Stimulated activated naive CD8-positive, alpha-beta T cell treated with anti-CD3 and anti-CD28 coated beads, Interleukin-15, Interleukin-2, amounts not matched to agents 100 U/mL and 50 U/mL, for 24 hours (primary cell): ENCODE measurements at places on chromosomes 2 and 18.

GRCh38 chr2:3122525-3122924 lies 255.1 kb downstream of the EIPR1 start:
- DNase-seq: no peak

DNA sequence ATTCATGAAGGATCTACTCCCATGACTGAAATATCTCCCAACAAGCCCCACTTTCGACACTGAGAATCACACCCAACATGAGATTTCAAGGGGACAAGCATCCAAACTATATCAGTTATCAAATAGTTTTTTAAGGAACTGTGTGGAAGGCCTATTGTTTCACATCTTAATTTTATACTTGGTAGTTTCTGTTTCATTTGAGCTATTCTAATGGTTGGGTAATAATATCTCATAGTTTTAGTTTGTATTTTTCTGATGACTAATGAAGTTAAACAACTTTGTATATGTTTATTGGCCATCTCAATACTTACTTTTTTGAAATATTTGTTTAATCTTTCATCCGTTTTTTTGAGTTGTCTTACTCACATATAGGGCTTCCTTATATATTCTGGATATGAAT lies 135.0 kb downstream of the SCG2 start:
- no peak for DNase-seq

GRCh38 chr2:190950566-190950991 lies 63.4 kb downstream of the STAT1 start:
- no peak for DNase-seq

- no peak for DNase-seq
Measured at GRCh38 chr2:85706063-85706462, 11.9 kb downstream of the GNLY start.

GRCh38 chr18:35376742-35377695 lies at the start of gene ZNF396:
TSS of gene ZNF396 (minus strand) at chr18:35377337. CDS start at chr18:35374292, 3,045 bp downstream.
- peak; percentile 79 for DNase-seq

DNA sequence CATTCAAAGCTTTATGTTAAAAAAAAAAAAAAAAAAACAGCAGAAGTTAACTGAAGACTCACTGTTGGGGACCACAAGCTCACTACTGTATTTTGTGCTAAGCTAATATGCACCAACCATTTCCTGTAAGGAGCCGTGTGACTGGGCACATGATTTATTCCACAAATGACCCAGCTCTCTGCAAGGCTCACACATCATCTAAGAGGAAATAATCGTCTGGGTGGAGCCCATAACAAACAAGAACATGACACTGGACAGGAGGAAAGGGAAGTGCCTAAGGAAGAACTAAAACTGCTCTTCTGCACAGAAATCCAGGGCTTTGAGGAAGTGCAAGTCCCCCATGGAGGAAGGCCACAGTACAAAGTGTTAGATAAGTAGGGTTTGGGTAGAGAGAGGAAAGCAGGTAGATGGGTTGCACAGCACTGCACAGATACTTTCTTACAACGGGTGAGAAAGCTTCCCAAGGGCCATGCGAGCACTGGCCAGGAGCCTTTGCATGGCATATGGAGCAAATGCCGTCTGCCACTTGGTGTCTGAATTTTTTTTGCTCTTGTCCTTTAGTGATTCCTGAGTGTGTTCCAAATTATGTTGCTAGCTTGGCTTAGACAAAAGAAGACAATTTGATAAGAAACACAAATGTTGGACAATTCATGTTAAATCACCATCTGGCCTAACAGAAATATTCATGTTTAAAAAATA lies 24.4 kb downstream of the NFE2L2 start:
- no peak for DNase-seq

DNA sequence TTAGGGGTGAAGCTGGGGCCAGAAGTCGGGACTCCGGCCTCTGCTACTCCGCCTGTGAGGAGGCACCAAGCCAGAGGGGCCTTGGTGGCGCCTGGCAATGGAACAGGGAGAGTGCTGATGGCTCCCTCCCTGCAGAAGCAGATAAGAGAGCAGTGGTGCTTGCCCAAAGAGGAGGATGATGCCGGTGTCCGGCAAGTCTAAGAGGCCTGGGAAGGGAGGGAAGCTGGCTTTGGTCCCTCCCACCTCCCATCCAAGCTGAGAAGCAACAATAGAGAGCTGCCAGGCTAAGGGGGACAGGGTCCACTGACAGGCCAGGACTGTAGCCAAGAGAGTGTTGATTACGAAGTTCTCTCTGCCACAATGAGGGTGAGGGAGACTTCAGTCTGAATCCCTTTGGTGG lies 479.5 kb downstream of the TNS1 start:
- DNase-seq: no peak

DNA sequence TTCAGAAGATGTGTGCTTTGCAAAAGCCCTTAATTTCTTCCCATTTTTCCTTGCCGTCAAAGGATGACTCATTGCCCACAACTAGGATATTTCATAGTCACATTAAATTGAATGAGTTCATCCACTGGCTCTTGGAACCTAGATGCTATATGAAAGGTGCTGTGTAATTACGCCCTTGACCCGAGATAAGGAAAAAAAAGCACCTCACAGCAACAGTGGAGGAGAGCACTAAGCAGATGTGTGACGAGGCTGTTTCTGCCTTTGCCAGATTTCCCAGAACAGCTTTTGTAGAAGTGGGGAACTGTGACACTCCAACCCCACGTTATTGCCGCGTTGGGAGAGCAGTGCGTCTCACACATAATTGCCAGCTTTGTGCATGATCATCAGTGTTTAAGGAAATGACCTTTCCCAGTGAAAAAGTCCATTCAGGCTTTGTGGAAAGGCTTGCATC lies 33.3 kb upstream of the TMEM87B start:
- DNase-seq: no peak

DNA sequence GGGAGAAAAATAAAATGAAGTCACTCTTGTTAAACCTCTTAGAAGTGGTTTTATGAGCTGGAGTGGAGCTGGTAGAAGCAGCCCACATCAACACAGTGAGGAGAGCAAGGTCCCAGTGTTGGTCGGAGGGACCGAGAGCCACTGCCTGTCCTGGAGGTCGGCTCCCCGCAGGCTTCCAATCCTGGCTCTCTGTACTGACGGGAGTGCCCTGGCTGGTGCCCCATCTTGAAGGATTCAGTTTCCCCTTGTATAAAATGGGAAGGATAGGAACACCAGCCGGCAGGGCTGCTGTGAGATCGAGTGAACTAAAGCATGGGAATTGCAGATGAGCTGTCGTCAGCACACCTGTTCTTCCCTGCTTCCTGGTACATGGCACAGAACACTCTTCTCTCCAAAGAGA lies 104.3 kb upstream of the ID2 start:
- DNase-seq: no peak

- peak; percentile 63 for DNase-seq
Measured at GRCh38 chr2:195559431-195559914, 97.6 kb upstream of the SLC39A10 start.

DNA sequence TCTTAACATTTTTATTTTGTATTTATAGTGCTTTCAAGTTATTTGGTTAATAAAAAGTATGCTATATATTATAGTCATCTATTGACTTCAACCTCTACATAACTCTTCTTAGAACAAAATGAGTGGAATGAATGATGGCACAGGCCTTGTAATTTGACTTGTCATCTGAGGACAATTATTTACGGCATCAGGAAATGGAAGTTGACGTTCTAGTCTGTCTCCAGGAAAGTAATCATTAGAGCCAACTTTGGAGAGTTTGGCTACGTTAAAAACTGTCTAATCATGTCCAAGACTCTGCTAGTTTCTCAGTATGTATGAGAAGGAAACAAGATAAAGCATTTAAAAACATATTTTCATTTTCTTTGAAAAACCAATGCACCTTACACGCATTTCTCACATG lies 353.6 kb downstream of the ARHGAP15 start:
- no peak for DNase-seq

GRCh38 chr18:73366713-73367112 lies 498.9 kb upstream of the NETO1 start:
- DNase-seq: no peak

- no peak for DNase-seq
Measured at GRCh38 chr18:54173980-54174630, 50.4 kb downstream of the MBD2 start.

GRCh38 chr18:23730857-23731256 lies 41.6 kb downstream of the LAMA3 start:
- DNase-seq: no peak

GRCh38 chr2:74096052-74096451 lies 51.7 kb downstream of the BOLA3 start:
- DNase-seq: no peak

- DNase-seq: no peak
Measured at GRCh38 chr18:6161549-6161948, 253.2 kb downstream of the L3MBTL4 start.

- no peak for DNase-seq
Measured at GRCh38 chr2:881204-881918, 69.3 kb upstream of the SNTG2 start.

- no peak for DNase-seq
Measured at GRCh38 chr2:124045894-124046293, 20.8 kb downstream of the CNTNAP5 start.

DNA sequence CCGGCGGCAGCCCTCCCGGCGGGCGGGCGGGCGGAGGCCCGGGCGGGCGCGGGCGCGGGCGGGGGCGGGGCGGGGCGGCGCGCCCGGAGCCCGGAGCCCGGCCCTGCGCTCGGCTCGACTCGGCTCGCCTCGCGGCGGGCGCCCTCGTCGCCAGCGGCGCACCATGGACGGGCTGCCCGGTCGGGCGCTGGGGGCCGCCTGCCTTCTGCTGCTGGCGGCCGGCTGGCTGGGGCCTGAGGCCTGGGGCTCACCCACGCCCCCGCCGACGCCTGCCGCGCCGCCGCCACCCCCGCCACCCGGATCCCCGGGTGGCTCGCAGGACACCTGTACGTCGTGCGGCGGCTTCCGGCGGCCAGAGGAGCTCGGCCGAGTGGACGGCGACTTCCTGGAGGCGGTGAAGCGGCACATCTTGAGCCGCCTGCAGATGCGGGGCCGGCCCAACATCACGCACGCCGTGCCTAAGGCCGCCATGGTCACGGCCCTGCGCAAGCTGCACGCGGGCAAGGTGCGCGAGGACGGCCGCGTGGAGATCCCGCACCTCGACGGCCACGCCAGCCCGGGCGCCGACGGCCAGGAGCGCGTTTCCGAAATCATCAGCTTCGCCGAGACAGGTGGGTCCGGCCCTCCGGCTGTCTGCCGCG lies at the start of gene INHBB:
Gene INHBB, plus strand, starts transcription at position 111 of the 641 bp plus-strand sequence. Its CDS starts 53 bp downstream, at position 164.
- DNase-seq: peak; percentile 6

GRCh38 chr2:106885971-106886915 lies at the start of gene ST6GAL2:
TSS of gene ST6GAL2 (minus strand) at chr2:106886167. CDS start at chr2:106843977, 42,190 bp downstream.
- DNase-seq: no peak

GRCh38 chr2:160423126-160423525 lies 70.5 kb downstream of the RBMS1 start:
- DNase-seq: no peak

DNA sequence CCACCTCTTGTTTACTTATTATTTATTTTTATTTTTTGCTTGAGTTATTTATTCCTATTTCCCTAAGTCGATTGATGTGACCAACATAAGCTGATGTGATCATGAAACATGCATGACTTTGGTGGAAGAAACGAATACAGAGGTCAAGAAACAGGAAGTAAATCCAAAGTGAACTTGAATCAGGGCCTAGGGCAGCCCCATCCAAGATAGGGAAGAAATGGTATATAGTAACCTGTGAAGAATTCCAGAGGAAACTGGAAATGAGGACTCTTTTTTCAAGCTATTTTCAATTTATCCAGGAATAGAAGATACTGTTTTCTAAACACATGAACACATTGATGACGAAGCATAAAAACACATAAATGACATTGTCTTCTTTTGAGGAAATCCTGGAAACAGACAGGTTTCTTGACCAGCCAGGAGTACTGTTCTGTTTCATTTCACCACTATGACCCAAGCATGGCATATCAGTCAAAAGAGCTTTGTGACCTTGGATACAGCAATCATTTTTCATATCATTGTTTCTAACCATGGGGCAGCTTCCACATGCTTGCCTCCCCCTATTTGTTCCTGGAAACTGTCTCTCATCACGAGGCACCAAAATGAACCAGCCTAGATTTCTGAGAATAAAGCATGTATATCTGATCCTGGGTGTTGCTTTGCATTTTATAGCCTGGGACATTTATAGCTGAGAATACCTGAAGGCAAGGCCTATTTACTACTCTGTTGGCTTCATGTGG lies 9.1 kb upstream of the LCLAT1 start:
- no peak for DNase-seq

DNA sequence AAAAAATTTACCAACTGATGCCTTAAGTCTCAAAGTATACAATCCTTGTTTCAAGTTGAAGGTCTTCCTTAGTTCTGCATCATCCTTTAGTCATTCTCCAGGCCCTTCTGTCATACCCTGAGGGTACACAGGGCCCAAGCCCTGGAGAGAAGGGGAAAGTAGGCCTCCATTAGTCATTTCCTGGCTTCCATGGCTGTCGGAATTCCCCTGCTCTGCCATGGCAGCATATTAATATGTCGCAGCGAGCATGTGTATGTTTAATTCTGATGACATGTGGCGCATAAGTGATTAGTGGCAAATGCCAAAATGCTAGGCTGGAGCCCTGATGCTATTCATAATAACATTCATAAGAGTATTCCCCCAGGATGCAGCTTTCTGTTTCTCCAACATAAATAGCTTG lies 22.1 kb downstream of the GPR39 start:
- DNase-seq: no peak

DNA sequence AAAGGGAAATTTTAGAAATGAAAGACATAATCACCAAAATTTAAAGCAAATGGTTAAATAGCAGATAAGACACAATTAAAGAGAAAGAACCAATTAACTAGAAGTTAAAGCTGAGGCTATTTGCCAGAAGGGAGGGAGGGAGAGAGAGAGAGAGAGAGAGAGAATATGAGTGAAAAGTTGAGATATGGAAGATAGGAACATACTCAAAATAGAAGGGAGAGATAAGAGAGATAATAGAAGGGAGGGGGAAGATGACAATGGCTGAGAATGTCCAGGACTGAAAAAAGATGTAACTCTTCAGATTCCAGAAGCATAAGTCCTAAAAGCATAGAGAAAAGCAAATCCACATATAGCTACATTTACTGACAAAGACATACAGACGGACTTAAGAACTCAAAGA lies 17.1 kb upstream of the AAK1 start:
- no peak for DNase-seq

GRCh38 chr2:105110295-105110829 lies 72.5 kb downstream of the MRPS9 start:
- DNase-seq: no peak

- no peak for DNase-seq
Measured at GRCh38 chr18:61541673-61542072, 208.4 kb downstream of the CDH20 start.

DNA sequence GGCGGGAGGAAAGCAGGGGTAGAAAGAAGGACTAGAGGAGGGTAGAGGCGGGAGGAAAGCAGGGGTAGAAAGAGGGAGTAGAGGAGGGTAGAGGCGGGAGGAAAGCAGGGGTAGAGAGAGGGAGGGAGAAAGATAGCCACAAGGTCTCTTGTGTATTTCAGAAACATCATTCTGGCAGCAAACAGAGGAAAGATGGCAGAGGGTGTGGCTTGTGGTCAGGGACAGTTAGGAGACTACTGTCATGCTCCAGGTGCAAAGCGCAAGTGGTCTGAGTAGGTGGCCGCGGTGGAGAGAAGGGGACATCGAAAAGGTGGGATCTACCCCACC lies 82.4 kb upstream of the TAF1B start:
- DNase-seq: no peak
